ENCODE measurements at places on chromosomes 5 and 9.

DNA sequence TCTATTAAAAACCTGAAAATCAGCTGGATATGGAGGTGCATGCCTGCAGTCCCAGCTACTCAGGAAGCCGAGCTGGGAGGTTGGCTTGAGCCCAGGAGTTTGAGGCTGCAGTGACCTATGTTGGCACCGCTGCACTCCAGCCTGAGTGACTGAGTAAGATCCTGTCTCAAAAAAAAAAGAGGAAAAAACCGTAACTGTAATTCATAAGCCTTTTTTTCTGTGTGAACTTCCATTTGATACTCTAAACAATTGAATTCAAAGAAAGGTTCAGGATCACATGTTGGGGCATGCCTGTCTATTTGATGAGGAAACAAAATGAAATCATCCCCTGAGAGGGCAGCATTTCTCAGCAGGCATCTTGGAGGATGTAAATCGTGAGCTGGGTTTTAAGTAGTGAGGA, 38.8 kb downstream of the ITGA2 start:
- no peak for DNase-seq

- DNase-seq, result no peak
Observed at GRCh38 chr5:157187046-157187754, 6.6 kb downstream of the ITK start.

- no peak for DNase-seq
Observed at GRCh38 chr5:139763930-139764791, 31.4 kb upstream of the PSD2 start.

DNA sequence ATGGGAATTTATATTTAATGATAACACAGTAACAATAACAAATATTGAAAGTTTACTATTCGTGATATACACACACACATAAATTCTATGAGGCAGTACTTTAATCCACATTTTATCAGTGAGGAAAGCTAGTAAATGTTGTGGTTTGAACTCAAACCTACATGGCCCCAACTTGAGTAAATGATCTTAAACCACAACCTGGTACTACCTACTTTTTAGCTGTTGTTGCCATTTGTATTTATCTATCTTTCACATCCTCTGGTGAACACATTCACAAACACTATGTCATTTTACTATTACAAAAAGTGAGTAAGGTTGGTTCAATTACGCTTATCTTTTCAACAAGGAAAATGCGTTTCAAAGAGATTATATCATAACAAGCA, 186.1 kb downstream of the SMC2 start:
- no peak for DNase-seq

GRCh38 chr5:111453747-111454146, 58.6 kb downstream of the STARD4 start:
- DNase-seq, result no peak

DNA sequence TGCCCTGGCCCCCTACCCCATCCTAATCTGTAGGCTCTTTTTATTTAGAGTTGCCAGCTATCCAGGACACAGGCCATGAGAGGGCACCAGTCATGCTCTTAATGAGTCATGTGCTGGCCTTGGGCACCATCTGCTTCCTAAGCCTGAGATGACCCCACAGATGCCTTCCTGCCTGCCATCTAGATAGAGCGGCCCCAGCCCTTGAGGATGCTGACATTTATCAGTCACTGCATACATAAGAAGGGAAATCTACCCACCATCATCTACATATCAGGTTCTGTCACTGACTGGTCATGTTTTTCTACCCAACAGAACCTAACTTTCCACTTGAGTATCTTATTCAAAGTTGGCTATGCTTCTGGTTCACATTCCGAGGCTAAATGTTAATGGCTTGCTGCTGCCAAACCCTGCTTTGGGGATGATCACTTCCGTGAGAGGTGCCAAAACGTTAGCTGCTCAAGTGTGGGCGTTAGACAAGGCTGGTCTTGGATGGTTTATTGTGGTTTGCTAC, 49.9 kb upstream of the TTC23L start:
- no peak for DNase-seq

GRCh38 chr5:11555171-11555570, 349.1 kb downstream of the CTNND2 start:
- no peak for DNase-seq

DNA sequence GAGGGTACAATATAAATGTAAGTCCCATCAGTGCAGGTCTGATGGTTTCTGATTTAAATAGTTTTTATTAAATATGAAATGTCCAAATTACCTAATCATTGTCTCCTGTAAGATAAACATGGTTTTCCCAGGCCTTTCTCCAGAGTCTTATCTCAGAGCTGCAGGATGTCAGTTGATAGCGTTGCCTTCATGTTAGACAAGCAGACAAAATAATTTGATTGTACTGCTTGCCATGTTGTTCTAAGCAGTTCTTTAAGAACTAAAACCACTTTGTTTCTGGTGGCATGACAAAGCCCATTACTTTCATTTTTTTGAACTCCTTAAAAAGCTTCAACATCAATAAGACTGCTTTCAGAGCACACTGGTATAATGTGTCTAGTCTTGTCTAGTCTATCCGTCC, 1073.5 kb downstream of the MAT2B start:
- DNase-seq, result no peak

DNA sequence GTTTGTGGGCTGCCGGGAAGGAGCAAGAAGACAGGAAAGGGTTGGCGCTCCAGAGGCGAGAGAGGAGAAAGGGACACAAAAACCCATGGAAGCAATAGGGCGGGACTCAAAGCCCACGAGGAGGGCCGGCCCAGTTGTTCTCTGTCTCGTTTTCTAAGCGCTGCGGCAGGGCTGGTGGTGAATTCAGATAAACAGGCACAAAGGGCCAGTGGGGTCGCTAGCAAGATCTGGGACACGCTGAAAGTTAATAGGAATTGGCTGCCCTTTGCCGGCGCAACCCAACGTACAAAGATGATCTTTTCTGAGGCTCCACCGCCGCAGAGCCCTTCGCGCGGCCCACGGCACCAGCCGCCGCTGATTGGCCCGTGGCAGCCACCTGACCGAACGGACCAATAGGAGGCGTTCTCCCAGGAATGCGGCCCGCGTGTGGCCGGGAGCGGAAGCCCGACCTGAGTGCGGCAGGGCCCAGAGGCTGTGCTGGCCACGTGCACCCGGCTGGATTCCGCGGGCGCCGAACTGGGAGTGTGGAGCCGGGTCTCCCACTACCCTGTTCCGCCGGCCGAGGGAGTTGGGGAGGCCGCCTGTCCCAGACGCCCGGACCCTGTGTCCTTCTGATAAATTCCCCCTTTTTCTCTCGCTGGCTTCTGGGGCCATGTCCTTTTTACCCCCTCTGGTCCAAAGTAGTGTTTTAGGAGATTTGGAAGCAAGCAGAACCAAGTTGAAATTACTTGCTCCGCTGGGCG, 16.8 kb upstream of the NSD1 start:
- peak; percentile 82 for DNase-seq

DNA sequence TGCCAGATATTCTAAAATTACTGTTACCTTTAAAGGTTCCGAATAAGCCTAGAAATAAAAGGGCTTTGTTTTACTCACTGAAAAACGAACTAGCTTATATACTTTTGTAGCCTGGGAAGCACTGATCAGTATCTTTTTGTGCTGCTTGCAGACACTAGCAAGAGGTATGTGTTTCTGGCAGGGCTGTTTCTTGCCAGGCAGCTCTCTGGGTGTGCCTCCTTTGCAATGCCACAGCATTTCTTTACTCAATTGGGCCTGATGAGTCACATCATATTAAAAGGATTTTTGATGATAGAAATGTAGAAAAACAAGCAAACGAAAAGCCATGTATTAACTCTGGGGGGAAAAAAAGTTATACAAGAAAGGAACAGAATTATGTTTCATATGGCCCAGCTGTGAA, 35.6 kb downstream of the CD180 start:
- no peak for DNase-seq

DNA sequence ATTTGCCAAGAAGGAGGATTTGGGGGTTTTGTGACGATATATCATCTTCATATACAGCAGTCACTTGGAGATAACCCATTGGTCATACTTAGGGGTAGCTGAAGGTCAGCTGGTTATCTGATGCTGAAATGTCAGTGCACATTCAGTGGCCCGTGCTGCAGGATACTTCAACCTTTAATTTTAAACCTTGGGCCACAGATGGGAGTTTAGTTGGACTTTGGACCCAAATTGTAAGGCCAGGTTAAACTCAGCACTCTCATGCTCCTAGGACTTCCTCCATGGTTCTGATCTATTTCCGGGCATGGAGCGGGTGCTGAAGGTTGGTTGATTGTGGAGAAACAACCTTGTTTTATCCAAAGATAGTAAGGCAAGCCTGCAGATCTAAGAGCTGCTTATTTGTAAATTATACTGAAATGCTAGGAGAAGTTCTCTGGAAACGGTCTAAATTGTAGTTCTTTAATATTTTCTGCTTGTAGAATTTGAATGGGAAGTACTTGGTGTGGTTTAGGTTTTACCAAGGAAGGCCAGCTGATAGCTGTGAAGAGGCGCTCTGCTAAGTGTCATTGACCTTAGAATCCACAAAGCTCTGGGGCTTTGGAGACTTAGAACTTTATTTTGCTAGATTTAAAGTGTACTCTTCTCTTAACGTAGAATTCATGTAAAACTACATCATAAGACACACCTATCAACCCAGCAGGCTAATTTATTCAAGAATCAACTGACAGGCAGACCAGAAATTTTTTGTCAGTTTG, 38.6 kb downstream of the SLC44A1 start:
- DNase-seq, result no peak

- DNase-seq, result no peak
Observed at GRCh38 chr5:140131967-140132409, 6.3 kb downstream of the IGIP start.

- no peak for DNase-seq
Observed at GRCh38 chr5:138489683-138490061, 24.4 kb downstream of the EGR1 start.

- DNase-seq, result no peak
Observed at GRCh38 chr5:387491-388265, 55.3 kb upstream of the EXOC3 start.

GRCh38 chr5:174755106-174755505, 30.7 kb downstream of the MSX2 start:
- no peak for DNase-seq

GRCh38 chr5:155772009-155772662, 554.8 kb upstream of the SGCD start:
- DNase-seq, result no peak

DNA sequence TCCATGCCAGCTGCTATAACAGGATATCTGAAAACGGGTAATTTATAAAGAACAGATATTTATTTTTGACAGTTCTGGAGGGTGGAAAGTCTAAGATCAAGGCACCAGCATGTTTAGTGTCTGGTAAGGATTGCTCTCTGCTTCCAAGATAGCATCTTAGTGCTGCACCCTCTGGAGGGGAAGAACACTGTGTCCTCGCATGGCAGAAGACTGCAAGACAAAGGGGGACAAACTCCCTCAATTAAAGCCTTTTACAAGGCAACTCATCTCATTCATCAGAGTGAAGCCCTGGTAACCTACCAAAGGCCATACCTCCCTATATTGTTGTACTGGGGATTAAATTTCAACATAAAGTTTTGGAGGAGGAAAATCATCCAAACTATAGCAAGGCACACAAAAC, 298.9 kb upstream of the EDIL3 start:
- DNase-seq, result no peak

DNA sequence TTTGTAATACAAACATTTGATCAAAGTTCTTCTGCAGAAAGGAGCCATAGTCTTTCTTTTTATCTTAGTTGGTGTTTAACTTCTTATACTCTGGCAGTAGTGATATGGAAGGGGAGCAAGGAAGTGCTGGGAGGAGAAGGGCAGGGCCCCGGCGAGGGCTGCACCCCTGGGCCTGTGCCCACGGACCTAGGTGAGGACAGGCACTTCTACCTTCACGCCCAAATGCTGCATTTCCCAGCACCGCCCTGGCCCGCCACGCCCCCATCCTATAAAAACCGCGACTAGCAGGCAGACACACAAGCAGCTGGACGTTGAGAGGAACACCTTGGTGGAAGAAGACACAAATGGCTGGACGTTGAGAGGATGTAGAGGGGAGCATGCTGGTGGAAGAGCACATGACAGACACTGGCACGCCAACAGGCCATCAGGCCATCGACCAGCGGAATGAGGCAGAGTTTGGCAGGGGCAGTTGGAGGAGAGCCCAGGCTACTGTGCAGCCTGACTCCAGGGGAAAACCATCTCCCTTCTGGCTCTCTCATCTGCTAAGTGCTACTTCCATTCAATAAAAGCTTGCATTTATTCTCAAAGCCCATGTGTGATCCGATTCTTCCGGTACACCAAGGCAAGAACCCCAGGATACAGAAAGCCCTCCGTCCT, 81.5 kb upstream of the C9orf72 start:
- DNase-seq, result no peak

DNA sequence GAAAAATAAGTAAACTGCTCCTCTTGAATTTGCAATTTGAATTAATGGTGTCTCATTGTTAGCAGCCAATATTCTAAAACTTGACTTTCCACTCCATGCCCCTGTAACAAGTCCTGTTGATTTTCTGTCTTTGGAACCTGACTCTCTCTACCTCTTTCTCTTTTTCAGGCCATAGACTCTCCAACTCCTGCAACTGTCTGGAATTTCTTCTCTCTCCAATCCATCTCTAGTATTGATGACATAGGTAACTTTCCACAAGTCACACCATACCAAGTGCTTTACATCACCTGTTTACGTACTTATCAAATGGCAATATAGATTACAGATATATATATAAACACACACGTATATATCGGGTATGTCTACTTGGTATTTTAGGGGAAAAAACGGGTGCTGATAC, 923 bp downstream of the C5orf34 start:
- DNase-seq, result no peak

GRCh38 chr9:69815313-69815712, 5.3 kb upstream of the CFAP95 start:
- no peak for DNase-seq

GRCh38 chr5:136070486-136071285, 41.9 kb downstream of the TGFBI start:
- no peak for DNase-seq

- DNase-seq, result no peak
Observed at GRCh38 chr5:179422908-179423481, 77.7 kb upstream of the ADAMTS2 start.

DNA sequence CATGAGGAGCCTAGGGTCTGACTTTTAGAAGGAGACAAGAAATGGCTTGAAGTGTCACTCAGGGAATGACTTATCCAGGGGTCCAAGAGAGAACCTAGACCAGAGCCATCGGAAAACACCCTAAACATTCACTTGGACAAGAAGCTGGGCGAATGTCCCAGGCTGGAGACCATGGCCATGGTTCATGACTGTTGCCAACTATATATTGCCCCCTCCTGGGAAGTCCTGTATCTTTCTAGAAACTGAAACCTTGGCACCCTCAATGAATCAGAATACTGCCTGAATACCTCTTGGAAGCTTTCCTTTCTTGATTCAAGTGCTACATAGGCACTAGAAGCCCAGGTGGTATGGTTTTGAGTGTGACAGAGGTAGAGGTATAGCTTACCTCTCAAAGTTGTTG, 29.9 kb downstream of the TRMO start:
- no peak for DNase-seq

All from hematopoietic multipotent progenitor cell treated with erythropoietin and hydrocortisone succinate and interleukin-3 and kit ligand, for 15 days (in vitro differentiated cells).